ENCODE measurements at places on chromosomes 6 and 20.

DNA sequence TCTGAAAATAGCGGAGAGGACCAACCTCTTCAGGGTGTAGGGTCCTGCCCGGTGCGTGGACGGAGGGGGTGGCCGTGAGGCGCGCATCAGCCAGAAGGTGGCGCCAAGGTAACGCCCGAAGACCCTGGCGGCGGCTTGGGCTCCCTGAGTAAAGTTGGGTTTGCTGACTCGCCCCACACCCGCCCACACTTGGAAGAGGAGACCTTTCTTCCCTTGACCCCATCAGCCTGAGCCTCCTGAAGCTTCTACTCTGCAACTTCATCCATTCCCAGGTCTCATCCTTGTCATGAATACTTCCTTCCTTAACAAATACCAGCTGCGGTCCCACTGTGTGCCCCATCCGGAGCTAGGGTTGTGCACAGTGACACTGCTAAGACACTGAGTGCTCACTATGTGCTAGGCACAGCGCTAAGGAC is 14.6 kb downstream of the CD40 start:
- no peak overlapping the region for H3K27ac ChIP-seq
- H3K4me1 ChIP-seq, result peaks cover 19% of the 10 kb centered on the region
- H3K4me3 ChIP-seq, result no peak overlapping the region
- peaks cover 25% of the 10 kb centered on the region for H3K27me3 ChIP-seq

GRCh38 chr20:49450281-49450721 is 32.2 kb downstream of the KCNB1 start:
- H3K27ac ChIP-seq, result no peak overlapping the region
- no peak overlapping the region for H3K4me3 ChIP-seq
- H3K27me3 ChIP-seq, result peaks cover 13% of the 10 kb centered on the region
- H3K4me1 ChIP-seq, result peaks cover 19% of the 10 kb centered on the region
- no peak for DNase-seq

DNA sequence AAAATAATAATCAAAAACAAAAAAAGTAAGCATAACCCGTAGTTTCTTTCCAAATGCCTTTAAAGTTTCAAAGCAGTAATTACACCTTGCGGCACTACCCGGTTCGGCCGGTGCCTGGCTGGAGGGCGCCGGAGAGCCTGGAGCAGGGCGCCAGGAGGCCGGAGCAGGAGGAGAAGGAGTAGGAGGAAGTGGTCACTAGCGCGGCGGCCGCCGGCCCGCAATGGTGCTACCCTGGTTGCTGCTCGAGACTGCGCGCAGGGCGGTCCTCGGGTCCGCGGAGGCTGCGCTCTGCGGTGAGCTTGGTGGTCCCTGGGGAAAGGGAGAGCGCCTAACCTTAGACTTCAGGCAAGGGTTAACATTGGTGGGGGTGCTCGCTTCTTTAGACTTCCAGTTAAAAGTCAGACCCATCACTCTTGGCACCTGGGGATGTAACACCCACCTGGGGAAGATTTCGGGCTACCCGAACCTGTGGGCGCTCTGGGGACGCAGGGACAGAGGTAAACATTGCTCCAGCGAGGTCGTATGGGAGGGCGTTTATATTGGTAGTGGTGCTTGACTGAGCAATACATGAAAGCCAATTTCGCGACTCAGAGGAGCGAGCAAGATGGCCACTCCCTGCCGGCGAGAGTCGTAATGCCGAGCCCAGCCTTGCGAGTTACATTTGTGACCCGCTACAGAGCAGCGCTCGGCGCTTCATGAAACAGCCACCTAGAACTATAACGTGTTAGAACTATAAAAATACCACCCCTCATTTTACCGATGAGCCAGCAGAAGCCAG is 5.8 kb upstream of the USP45 start:
- H3K4me3 ChIP-seq, result peak overlapping the region; percentile 80
- peak overlapping the region; percentile 90 for H3K27ac ChIP-seq
- peaks cover 14% of the 10 kb centered on the region for H3K4me1 ChIP-seq
- peak; percentile 92 for DNase-seq
- H3K36me3 ChIP-seq, result no peaks in the 10 kb centered on the region
- H3K27me3 ChIP-seq, result no peaks in the 10 kb centered on the region

DNA sequence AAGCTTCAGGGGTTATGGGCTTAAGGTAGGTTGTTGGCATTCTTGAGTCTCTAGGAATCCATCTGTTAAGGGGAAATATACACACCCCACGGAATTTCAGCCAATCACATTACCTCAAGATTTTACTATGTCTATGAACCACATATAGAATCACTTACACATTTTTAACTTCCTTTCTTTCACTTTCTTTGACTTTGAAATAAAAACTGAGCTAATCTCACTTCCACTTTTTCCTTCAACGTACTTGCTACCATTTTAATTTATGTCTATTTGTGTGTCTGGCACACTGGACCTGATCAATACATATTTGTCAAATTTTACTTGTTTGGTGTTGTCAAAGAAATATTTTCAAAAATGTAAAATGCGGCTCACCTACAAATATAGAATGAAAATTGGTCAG is 545.4 kb upstream of the JAG1 start:
- no peaks in the 10 kb centered on the region for H3K36me3 ChIP-seq
- H3K27me3 ChIP-seq, result no peaks in the 10 kb centered on the region
- H3K4me1 ChIP-seq, result no peaks in the 10 kb centered on the region
- no peak overlapping the region for H3K27ac ChIP-seq

- no peak for DNase-seq
- no peak overlapping the region for H3K27ac ChIP-seq
- no peak overlapping the region for H3K4me3 ChIP-seq
- H3K36me3 ChIP-seq, result no peaks in the 10 kb centered on the region
- no peaks in the 10 kb centered on the region for H3K27me3 ChIP-seq
Measured at GRCh38 chr6:149063468-149063867, 254.0 kb upstream of the TAB2 start.

DNA sequence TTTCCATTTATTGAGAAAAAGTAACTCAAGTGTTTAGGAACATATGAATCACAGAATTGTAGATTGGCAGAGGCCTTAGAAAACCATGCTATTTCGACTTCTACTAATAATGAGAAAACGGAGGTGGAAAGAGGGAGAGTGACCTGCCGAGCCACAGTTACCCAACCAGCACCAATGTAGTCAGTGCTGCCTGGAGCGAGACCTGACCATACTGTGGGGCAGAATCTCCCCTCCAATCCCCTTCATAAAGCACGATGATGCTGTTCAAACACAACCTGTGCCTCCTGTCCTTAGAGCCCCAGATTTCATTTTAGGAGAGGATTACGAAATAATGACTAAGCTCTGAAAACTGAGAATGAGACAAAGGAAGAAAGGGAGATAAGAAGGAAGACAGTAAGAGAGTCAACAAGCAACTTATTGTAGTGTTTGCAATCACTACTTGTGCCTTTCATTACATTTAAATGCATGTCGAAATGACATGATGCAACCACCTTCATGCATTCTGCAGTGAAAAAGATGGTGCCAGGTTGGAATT is 70.6 kb downstream of the ATXN1 start:
- no peak for DNase-seq
- H3K4me1 ChIP-seq, result peaks cover 7% of the 10 kb centered on the region
- no peak overlapping the region for H3K4me3 ChIP-seq
- H3K27me3 ChIP-seq, result no peaks in the 10 kb centered on the region

GRCh38 chr6:154786144-154786868 is 53.1 kb downstream of the SCAF8 start:
- DNase-seq, result no peak
- H3K4me1 ChIP-seq, result peaks cover 10% of the 10 kb centered on the region
- H3K36me3 ChIP-seq, result peaks cover 15% of the 10 kb centered on the region
- H3K4me3 ChIP-seq, result no peak overlapping the region
- no peak overlapping the region for H3K27ac ChIP-seq

DNA sequence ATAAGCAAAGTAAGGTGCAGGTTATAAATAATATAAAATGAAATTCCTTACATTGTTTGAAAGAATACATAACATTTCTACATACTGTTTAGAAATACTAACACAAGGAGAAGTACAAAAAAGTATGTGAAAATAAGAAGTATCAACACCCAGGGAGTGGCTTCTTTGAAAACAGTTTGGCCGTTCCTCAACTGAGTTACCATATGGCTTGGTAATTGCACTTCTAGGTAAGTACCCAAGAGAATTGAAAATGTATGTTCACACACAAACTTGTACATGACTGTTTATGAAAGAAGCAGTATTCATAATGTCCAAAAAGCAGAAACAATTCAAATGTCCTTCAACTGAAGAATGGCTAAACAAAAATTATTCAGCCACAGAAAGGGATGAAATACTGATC is 30.7 kb downstream of the PAK5 start:
- H3K4me3 ChIP-seq, result no peak overlapping the region
- H3K27ac ChIP-seq, result no peak overlapping the region
- H3K4me1 ChIP-seq, result no peaks in the 10 kb centered on the region

GRCh38 chr6:291204-291696 is 1.0 kb upstream of the DUSP22 start:
- H3K27ac ChIP-seq, result peak overlapping the region; percentile 99
- H3K4me3 ChIP-seq, result peak overlapping the region; percentile 78
- H3K4me1 ChIP-seq, result peaks cover 54% of the 10 kb centered on the region
- no peaks in the 10 kb centered on the region for H3K36me3 ChIP-seq
- no peak for DNase-seq

GRCh38 chr6:45054610-45055009 is 273.5 kb upstream of the RUNX2 start:
- no peak overlapping the region for H3K27ac ChIP-seq
- H3K36me3 ChIP-seq, result no peaks in the 10 kb centered on the region
- H3K4me1 ChIP-seq, result no peaks in the 10 kb centered on the region
- H3K4me3 ChIP-seq, result no peak overlapping the region
- no peak for DNase-seq

GRCh38 chr6:98579079-98579478 is 255.3 kb upstream of the POU3F2 start:
- H3K36me3 ChIP-seq, result no peaks in the 10 kb centered on the region
- no peaks in the 10 kb centered on the region for H3K27me3 ChIP-seq
- H3K27ac ChIP-seq, result no peak overlapping the region

- no peaks in the 10 kb centered on the region for H3K27me3 ChIP-seq
- H3K36me3 ChIP-seq, result no peaks in the 10 kb centered on the region
- no peak for DNase-seq
Measured at GRCh38 chr6:142943711-142944123, 1.3 kb downstream of the HIVEP2 start.

DNA sequence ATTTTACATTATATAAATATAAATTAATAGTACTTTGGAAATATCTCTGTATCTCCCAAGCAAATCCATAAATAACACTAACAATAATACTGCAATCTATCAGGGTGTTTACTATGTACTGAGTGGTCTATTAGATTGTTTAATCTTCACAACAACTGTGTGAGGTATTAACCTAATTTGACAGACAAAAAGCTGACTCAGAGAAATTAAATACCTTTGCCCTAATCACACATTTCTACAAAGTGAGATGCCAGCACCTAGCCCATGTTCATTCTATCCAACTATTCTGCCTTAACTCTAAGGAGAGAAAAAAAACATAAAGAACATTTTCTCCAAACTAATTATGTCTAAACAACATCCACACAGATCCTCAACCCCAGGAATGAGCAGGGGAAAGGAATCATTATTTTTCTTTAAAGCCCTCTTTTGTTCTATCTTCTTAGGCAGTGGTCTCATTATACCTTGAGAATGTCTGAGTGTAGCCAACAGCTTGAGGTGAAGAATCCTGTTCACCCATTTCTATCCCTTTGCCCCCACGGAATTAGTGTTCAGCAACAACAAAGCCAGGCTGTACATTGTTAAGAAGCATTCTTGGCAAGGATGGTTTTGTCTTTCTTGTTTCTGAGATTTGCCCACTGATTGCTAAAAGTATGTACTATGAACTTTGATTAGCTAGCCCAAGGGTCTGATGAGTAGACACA is 42.7 kb downstream of the PRL start:
- no peak overlapping the region for H3K27ac ChIP-seq
- no peaks in the 10 kb centered on the region for H3K36me3 ChIP-seq
- no peak overlapping the region for H3K4me3 ChIP-seq
- H3K4me1 ChIP-seq, result peaks cover 5% of the 10 kb centered on the region
- DNase-seq, result no peak

- peak overlapping the region; percentile 92 for H3K4me3 ChIP-seq
- H3K36me3 ChIP-seq, result no peaks in the 10 kb centered on the region
- H3K4me1 ChIP-seq, result peaks cover 17% of the 10 kb centered on the region
Measured at GRCh38 chr6:90297115-90297866, 648 bp upstream of the BACH2 start.

GRCh38 chr6:122726649-122727048 is 52.9 kb upstream of the FABP7 start:
- H3K4me3 ChIP-seq, result no peak overlapping the region
- H3K4me1 ChIP-seq, result no peaks in the 10 kb centered on the region
- H3K27ac ChIP-seq, result no peak overlapping the region

GRCh38 chr6:42025066-42025844 is 25.1 kb upstream of the TAF8 start:
- peaks cover 8% of the 10 kb centered on the region for H3K4me1 ChIP-seq
- no peak overlapping the region for H3K4me3 ChIP-seq

- H3K36me3 ChIP-seq, result no peaks in the 10 kb centered on the region
- H3K27ac ChIP-seq, result no peak overlapping the region
Measured at GRCh38 chr6:159815410-159815809, 15.3 kb downstream of the PNLDC1 start.

GRCh38 chr6:11404081-11404480 is 133.5 kb upstream of the TMEM170B start:
- H3K4me3 ChIP-seq, result no peak overlapping the region
- H3K27me3 ChIP-seq, result no peaks in the 10 kb centered on the region
- no peak for DNase-seq
- H3K36me3 ChIP-seq, result no peaks in the 10 kb centered on the region
- no peak overlapping the region for H3K27ac ChIP-seq

DNA sequence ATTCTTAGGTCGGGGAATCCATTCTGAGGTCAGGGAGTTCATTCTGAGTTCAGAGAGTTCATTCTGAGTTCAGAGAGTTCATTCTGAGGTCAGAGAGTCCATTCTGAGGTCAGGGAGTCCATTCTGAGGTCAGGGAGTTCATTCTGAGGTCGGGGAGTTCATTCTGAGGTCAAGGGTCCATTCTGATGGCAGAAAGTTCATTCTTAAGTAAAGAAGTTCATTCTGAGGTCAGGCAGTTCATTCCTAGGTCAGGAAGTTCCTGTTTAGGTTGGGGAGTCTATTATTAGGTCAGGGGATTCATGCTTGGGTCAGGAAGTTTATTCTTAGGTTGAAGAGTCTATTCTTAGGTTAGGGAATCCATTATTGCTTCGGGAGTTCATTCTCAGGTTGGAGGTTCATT is 16.5 kb upstream of the NXT1 start:
- H3K27me3 ChIP-seq, result no peaks in the 10 kb centered on the region
- H3K27ac ChIP-seq, result no peak overlapping the region
- H3K4me3 ChIP-seq, result no peak overlapping the region
- no peaks in the 10 kb centered on the region for H3K36me3 ChIP-seq
- DNase-seq, result no peak

DNA sequence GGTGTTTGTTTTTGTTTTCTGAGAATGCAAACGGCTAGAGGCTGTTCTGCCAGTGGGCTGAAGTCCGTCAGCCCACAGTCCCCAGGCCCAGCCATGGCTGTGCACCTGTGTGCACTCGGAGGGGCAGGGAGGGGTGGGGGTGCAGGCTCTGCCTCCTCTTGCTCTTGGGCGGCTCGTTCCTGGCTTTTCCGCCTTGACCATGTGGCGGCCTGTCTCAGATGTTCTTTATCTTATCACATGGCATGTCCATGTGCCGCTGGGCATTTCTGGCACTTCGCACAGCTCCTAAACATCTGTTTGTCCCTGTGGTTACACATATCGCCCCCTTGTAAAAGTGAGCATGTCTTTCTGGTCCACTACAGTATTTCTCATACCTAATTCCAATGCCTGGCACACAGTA is 137.0 kb downstream of the CDH4 start:
- H3K4me3 ChIP-seq, result no peak overlapping the region
- no peaks in the 10 kb centered on the region for H3K36me3 ChIP-seq
- peaks cover 9% of the 10 kb centered on the region for H3K4me1 ChIP-seq
- no peak overlapping the region for H3K27ac ChIP-seq
- DNase-seq, result no peak

GRCh38 chr6:52160472-52161104 is 25.6 kb upstream of the IL17A start:
- DNase-seq, result no peak
- no peaks in the 10 kb centered on the region for H3K36me3 ChIP-seq
- no peak overlapping the region for H3K4me3 ChIP-seq
- H3K27ac ChIP-seq, result no peak overlapping the region
- H3K4me1 ChIP-seq, result no peaks in the 10 kb centered on the region

Measured in suprapubic skin (tissue), 4 donors.